SK-N-SH treated with all-trans-retinoic acid at 6 μM for 48 hours (cell line): ENCODE measurements at places on chromosomes 7 and 10.

- no peak for ATAC-seq
Measured at GRCh38 chr7:10429511-10429910, 544.2 kb upstream of the PHF14 start.

DNA sequence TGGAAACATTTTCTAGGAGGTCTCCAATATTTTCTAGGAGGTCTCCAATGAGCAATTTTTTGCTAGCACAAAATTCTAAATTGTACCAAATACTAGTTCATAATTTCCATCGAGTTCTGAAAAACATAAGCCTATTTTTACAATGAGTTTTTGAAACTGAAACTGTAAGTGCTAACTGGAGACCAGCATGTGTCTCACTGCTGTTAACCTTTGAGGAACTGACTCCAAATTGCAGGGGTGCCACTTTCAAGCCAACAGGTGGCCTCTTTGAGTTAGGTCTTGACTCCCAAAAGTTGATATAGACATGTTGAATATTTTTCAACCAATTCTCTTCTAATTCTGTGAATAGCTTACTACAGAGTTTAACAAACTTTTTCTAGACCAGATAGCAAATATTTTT is 58.8 kb downstream of the CAV1 start:
- peak; percentile 6; the same call in 1 of the 3 replicates for ATAC-seq

DNA sequence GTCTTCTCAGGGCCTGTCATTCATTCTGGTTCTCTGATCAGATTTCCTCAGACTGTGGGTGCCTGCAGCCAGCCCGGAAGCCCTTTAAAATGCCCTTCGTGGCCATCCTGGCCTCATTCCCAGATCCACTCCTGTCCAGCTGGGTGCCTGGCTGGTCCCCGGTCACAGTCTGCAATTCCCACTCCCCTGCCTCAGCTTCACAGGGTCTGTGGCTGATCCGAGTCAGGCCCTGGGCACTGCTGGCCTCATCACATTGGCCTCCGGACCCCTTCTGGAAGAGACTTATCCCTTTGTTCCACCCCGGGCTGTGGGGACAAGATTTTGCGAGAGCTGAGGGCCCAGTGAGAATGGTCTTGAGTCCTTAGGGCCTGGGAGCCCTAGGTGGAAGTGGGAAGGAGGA is 12.1 kb downstream of the DOCK1 start:
- ATAC-seq: no peak

DNA sequence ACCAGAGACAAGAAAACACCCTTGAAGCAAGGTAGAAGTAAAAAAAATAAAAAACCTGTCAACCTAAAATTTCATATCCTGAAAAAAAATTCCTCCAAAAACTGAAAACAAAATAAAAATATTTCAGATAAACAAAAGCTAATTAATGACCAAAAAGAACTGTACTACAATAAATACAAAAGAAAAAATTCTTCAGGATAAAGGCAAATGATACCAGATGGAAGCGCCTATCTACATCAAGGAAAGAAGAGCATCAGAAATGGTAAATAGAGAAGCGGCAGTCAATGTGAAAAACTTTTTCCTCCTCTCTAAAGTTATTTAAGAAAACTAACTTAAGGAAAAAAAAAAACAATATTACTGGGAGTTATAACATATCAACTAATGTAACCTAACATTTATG is 79.8 kb downstream of the RSU1 start:
- no peak for ATAC-seq

GRCh38 chr7:44541028-44541869 is at the start of gene NPC1L1:
Gene NPC1L1 (minus strand): TSS chr7:44541330. CDS start chr7:44541259, 71 bp downstream.
- no peak; the same call in 2 of the 3 replicates for ATAC-seq

GRCh38 chr7:20816372-20816959 is 29.8 kb upstream of the SP8 start:
- ATAC-seq: no peak

GRCh38 chr10:2212244-2212834 is 475.0 kb upstream of the ADARB2 start:
- ATAC-seq: no peak

GRCh38 chr7:90188281-90188680 is 23.3 kb upstream of the STEAP2 start:
- ATAC-seq: no peak

DNA sequence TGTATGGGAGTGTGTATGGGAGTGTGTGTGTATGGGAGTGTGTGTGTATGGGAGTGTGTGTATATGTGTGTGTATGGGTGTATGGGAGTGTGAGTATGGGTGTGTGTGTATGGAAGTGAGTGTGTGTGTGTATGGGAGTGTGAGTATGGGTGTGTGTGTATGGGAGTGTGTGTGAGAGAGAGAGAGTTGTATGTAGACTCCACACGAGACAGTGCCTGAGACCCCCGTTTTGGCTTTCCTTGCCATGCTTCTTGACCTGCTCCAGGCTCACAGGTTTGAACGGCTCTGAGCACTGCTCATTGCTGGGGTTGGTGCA is 49.7 kb downstream of the COL17A1 start:
- no peak; the same call in 2 of the 3 replicates for ATAC-seq

DNA sequence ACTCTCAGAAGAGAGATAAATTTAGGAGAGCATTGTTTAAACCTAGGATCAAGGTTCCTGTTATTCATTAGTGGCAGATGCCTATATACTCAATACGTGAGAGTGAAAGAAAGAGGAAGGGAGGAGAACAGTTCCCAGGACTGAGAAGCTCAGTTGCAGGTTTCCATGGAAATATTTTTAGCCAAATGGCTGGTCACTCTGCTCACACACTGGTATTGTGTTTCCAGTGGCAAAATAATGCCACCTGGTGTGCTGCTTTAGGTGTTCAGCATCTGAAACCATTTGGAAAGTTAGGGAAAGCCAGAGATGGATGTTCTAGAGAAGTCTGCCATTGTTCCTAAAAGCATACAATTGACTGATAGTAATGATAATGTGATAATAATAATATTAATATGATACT is 827.7 kb downstream of the SORCS3 start:
- ATAC-seq: no peak

- peak; percentile 89 for ATAC-seq
Measured at GRCh38 chr7:86598311-86598710, 45.4 kb upstream of the GRM3 start.

GRCh38 chr7:4607311-4607729 is 74.8 kb upstream of the FOXK1 start:
- no peak for ATAC-seq

GRCh38 chr10:119139464-119140067 is 25.9 kb downstream of the SFXN4 start:
- peak; percentile 85 for ATAC-seq

GRCh38 chr10:26478061-26478460 is 39.9 kb downstream of the APBB1IP start:
- no peak for ATAC-seq

- ATAC-seq: no peak
Measured at GRCh38 chr10:68088740-68089139, 13.7 kb upstream of the HERC4 start.

DNA sequence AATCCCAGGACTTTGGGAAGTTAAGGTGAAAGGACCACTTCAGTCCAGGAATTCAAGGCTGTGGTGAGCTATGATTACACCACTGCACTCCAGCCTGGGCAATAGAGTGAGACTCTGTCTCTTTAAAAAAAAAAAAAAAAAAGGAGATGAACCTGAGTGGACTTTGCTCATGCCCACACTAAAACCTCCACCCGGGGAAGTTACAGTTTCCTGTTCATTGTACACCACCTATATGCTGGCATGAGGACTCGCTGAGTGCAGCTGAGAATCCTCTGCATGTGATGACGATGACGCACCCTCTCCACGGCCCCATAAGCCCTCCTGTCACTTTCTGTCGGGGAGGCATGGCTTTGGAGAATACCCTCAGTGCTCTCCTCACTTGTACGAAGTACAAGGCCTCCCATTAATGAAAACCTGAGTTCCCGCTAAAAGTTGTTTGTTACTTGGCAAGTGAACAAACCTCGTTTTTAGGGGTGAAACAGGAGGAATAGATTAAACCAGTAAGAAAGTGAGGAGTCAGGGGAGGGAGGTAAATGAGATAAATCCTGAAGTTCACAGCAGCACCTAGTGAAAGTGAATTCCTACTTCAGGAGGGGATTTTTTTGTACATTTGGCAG is 15.9 kb downstream of the TMEM176B start:
- no peak for ATAC-seq

DNA sequence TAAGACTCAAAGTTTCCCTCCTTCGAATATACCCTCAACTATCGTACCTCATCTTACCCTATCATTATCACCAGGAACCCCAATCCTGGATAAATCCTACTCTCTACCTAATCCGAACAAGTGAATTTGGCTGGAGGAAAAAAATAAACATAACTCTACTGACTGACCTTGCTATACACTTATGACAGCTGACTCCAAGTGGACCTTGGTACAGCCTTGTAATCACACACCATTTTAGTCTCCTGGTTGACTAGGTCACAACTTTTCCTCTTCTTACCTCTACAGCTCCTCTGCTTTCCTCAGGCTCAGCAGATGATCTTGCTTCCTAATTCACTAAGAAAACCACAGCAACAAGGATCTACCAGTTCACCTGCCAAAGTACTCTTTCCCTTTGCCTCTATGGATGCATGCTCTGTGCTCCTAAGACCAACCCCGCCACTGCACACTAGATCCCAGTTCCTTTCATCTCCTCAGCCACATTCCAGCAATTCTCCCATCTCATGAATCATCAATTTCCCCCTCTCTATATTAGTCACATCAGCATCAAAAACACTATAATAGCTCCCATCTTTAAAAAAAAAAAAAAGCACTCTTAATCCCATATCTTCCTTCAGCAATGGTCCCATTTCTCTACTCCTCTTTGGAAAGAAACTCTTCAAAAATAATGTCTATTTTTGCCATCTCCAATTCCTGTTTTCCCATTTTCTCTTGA is 35.5 kb downstream of the COA1 start:
- ATAC-seq: peak; percentile 78

- ATAC-seq: no peak
Measured at GRCh38 chr10:120949609-120950031, 98.5 kb downstream of the WDR11 start.

- ATAC-seq: no peak
Measured at GRCh38 chr7:80785276-80785675, 133.6 kb downstream of the SEMA3C start.

DNA sequence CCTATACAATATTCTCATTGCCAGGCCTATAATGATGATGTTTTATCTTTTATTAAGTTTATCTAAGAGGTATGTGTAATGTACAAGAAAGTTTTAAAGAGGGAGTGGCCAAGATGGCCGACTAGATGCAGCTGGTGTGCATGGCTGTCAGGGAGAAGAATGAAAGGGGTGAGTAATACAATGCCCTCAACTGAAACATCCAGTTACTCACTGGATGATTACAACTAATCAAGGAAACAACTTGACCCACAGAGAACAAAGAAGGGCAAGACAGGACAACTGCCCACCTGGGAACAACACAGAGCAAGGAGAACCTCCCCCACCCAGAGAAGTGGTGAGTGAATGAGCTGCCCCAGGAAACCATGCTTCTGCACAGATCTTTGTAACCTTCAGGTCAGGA is 880.0 kb upstream of the LRRTM3 start:
- ATAC-seq: no peak

- no peak for ATAC-seq
Measured at GRCh38 chr10:93121311-93121710, 47.6 kb downstream of the CYP26A1 start.

GRCh38 chr7:16479591-16479990 is 14.1 kb upstream of the SOSTDC1 start:
- ATAC-seq: no peak

DNA sequence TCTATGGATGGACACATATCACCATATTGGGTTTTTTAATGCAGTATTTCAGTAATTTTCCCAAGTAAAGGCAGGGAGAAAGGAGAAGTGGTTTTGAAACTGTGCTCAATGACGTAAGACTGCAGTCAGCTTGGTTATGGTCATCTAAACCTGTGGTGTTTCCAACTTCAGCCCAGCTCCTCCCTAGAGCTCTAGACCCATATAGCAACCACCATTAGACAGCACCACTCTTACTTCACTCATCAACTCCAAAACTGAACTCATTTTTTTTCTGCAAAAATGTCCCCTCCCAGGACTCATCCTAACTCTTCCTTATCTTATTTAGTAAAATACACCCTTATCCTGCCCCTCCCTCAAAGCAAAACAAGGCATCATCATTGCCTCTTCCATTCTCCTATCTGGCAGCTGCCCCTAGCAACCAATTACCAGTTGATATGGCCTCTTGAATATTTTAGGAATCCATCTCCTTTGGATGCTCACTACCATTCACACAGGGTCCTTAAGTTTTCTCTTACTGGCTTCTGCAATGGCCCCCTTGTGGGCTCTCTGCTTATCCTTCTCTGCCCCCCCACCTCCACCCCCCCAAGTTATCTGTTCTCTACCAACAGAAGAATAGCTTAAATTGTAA is 1.5 kb upstream of the RALA start:
- ATAC-seq: no peak

GRCh38 chr7:157565201-157565626 is 228.4 kb downstream of the DNAJB6 start:
- no peak for ATAC-seq

DNA sequence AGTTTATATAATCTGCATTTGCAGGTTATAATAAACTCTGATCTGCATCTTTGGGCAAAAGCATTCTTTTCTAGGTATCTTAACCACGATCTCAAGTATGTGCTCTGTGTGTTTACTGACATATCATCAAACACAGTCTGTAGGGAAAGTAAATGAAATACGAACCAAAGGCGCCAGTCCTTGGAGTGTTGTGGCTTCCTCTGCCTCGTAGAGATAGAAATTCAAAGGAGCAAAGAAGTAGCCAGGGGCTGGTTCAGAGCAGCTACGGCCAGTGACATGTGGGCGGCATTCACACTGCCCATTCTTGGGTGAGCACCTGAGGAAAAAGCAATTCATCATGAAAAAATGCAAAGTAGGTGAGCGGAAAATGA is 38.7 kb downstream of the LAMB4 start:
- ATAC-seq: peak; percentile 14

GRCh38 chr10:8086315-8086714 is 31.8 kb downstream of the GATA3 start:
- no peak for ATAC-seq

DNA sequence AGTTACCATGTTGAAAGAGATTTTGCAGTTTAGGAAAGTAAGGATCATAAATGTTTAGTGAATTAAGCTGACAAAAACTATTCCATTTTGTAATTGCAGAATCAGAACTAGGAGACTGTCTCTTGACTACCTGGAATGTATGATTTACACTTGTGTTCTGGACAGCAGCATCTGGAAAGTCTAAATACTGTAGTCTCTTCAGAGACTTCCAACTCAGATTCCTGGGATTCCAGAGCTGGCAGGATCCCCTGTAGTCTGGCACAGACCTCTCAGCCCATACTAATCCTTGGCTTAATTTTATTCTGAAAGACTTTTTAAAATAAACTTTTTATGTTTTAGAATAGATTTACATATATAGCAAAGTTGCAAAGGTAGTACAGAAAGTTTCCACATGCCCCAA is 452.7 kb downstream of the DPP6 start:
- ATAC-seq: no peak

DNA sequence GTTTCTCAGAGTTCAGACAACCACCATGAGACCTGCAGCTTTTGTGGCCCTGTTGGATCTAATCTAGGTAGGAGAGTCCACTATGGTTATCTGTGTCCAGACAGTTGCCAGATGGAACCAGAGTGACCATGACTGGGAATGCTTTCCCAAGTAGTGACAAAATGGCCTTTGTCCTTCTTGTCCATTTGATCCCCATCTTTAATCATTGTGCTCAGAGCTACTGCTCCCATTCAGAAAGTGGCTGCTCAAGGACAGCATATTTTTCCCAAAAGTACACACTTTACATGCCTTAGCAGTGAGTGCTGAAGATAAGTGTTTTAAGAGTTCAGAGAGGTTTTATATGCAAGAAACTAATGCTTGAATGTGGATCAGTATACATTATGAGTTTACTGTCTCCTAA is 5.4 kb upstream of the ACSM6 start:
- ATAC-seq: no peak

- no peak for ATAC-seq
Measured at GRCh38 chr10:92629945-92630344, 37.0 kb downstream of the KIF11 start.

- peak; percentile 88 for ATAC-seq
Measured at GRCh38 chr7:75054744-75055143, 18.9 kb downstream of the RCC1L start.
